Lower leg skin (tissue), 4 donors: ENCODE measurements at places on chromosomes 13 and 19. TPM values are rescaled to one million over a fixed set of nuclear protein-coding genes. Genes with fewer than 3 reads are reported as not detected.

GRCh38 chr19:51651216-51651846 lies 4.7 kb upstream of the SIGLEC14 start:
- DNase-seq: no peak

GRCh38 chr13:108734676-108735075 lies 105.3 kb downstream of the MYO16 start:
- DNase-seq: no peak

- no peak for DNase-seq
Measured at GRCh38 chr19:47260476-47260875, 4.2 kb downstream of the CCDC9 start.

Gene HPN
- total RNA-seq: 0.45 TPM
